ENCODE measurements at places on chromosomes 12 and 14. TPM values are rescaled to one million over a fixed set of nuclear protein-coding genes. Genes with fewer than 3 reads are reported as not detected.

RGS6 gene
- not detected for total RNA-seq

ENDOU gene
- total RNA-seq: not detected

AMN gene
- total RNA-seq: 0.29 TPM

- DNase-seq: no peak
Observed at GRCh38 chr12:49903351-49903699, 375 bp downstream of the FAIM2 start.

- DNase-seq: no peak
Observed at GRCh38 chr12:114770323-114770722, 86.3 kb upstream of the TBX3 start.

GRCh38 chr12:40915172-40915571 lies 222.9 kb downstream of the CNTN1 start:
- DNase-seq: no peak

DNA sequence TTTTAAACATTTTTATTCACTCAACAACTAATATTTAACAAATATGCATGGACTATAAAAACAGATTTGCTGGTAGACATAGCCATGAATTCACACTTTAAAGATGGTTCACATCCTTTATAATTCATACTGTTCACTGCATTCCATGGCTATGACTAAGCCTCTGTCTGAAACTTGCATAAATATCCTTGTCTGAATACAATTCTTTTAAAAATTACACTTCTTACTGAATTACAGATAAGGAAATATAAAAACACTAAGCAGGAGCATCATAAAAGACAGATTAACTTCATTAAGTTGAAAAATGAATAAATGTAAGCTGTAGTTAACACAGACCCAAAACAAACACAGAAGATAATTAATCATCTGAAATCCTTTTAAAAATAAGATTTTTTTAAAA lies 53.8 kb downstream of the GXYLT1 start:
- DNase-seq: peak; percentile 31

DNA sequence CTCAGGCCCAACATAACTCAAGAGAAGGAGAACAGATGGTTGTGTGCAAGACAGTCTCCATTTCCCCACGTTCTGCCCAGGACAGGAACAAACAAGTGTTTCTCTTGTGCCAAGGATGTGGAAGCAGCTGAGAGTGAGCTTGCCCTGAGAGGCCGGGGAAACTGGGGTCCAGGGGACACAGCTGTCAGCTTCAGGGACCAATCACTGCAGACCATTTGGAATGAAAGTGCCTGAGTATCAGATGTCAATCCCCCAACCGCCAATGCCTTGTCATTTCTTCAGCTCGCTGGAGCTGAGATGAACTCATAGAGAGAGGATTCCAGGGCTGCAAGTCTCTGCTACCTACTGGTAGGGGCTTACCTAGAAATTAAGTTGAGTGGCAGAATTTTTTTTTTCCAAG lies 71.9 kb upstream of the METAP2 start:
- no peak for DNase-seq

- DNase-seq: no peak
Observed at GRCh38 chr14:91250912-91251311, 6.4 kb upstream of the GPR68 start.
